Peyer's patch (tissue), 4 donors: ENCODE measurements at places on chromosomes 5 and 9. TPM values are rescaled to one million over a fixed set of nuclear protein-coding genes. Genes with fewer than 3 reads are reported as not detected.

Gene BARHL1
- total RNA-seq = not detected

- DNase-seq = no peak
Measured at GRCh38 chr9:88182501-88182900, 44.2 kb upstream of the SPATA31C2 start.

DNA sequence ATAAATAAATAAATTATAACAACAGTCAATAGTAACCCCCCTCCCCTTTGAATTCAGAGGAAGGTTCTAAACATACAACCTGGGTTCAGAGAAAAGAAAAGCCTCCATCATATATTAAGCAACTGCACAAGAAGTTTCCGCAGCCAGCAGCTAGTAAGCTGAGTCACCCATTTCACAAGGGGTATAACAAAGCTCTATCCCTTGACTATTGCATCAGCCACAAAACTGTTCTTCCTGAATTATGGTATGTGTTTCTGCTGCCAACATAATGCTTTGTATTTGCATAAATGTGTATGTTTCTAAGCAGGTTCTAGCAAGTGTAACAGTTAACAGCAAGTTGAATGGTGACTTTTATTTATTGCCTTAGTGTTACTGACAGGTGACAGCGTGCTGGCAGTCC lies 6.8 kb upstream of the CEP120 start:
- no peak for DNase-seq

DNA sequence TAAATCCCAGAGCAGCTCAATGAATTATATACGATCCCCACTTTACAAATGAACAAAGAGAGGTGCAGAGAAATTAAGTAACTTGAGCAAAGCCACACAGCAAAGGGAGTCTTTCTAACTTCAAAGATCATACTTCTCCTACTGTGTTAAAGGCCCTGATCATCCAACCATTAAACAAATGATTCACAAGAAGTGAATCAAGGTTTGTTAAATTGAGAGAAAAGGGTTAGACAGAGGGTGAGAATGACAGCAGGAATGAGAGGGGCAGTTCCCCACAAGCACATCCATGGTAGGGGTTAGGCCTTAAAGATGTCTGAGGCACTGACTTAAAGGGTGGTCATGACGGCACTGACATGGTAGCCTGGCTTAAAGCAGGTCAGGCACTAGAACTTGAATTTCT lies 10.7 kb downstream of the IDNK start:
- DNase-seq = no peak

Gene C9
- total RNA-seq = not detected

DNA sequence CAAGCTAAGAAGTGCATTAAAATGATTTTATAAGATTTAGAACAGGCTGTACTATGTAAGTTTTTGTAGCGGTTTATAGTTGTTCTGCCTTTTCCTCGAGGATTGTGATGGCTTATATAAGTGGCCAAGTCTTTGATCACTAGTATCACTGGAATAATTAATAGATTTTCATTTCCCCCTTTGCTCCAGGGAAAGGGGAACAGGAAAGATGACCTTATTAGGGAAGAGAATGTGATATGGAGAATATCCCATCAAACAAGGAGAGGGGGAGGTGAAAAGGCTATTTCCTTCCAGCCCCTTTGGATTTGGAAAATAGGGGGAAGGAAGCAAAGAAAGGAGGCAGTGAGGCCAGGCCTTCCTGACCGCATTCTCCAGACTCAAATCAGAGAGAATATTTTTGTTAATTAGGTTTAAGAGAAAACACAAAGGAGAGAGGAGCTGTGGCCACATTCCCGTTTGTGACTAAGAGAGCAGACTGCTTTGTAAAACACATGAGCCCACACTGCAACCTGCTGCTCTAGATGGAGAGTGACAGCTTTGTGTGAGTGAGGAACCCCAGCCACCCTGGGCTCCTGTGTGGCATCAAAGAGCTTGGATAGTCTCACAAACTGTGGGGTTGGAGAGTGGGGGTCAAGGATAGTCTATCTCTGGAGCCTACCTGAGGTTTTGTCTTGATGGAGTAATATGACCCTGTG lies 359.5 kb downstream of the DTWD2 start:
- DNase-seq = no peak

Gene PCDH1
- 162 TPM for total RNA-seq
